ENCODE measurements at places on chromosomes 2 and 18. TPM values are rescaled to one million over a fixed set of nuclear protein-coding genes. Genes with fewer than 3 reads are reported as not detected.

Gene CRYGD
- total RNA-seq: not detected

Gene ELOA2
- total RNA-seq: not detected

Gene PKDCC
- total RNA-seq: 89.0 TPM

Gene CCDC85A
- 6.4 TPM for total RNA-seq

Gene GPBAR1
- 4.0 TPM for total RNA-seq

Gene LIMS2
- total RNA-seq: 81.4 TPM

Gene APOB
- 7.8 TPM for total RNA-seq

Gene FAM117B
- 4.7 TPM for total RNA-seq

GRCh38 chr2:60215386-60215901 is 338.0 kb downstream of the BCL11A start:
- no peak for ATAC-seq

- no peak for ATAC-seq
These were observed 309.8 kb downstream of the ERBB4 start for GRCh38 chr2:212228743-212229171.

- no peak for ATAC-seq
These were observed 105.6 kb upstream of the SALL3 start for GRCh38 chr18:78873926-78874500.

DNA sequence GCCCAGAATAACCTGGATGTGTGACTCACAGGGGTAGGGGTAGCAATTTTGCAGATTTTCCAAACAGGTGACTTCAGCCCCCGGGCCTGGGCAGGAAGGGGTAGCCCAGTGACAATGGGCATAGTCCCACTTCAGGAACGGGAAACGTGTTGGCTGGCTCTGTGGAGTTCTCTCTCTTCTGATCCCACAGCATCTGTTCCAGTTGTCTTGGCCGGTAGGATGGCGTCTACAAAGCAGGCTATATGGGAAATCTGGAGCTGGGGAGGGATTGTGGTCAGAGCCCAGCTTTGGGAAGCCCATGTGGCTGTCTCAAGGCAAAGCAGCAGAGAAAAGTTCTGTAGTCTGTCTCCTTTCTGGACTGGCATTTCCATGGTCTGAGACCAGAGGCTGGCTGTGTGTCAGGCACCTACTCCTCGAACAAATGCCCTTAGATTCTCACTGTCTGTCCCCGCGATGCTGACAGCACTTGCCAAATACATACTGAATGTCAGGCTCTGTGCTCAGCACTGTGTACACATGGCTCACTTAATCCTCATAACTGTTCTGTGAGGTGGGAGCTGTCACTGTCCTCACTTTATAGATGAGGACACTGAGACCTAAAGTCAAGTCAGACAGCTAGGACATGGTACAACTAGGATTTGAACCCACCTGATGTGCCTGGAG is 17.9 kb upstream of the TMEM214 start:
- no peak for ATAC-seq

- ATAC-seq: no peak
These were observed 2.8 kb upstream of the BOK start for GRCh38 chr2:241555711-241556110.

GRCh38 chr2:237858294-237859081 is 935 bp upstream of the RAMP1 start:
- peak; percentile 70 for ATAC-seq

DNA sequence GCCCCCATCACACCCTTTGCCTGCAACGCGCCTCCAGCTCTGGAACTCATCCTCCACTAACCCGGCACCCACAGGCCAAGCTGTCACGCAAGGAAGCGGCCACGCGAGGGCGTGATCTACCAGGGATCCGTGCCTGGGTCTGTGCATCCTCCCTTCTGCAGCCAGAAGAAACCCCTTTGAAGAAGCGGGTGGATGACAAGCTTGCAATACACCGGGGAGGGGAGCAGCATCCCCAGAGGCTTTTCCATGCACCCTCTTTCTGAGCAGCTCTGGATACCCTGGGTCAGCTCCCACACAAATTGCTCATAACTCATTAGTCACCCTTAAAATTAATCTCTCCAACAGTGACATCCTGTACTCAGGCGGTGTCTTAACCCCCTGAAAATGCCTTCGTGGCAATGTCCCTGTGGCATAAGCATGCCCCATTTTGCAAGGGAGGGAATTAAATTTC is 47.6 kb downstream of the PDCL3 start:
- peak; percentile 40 for ATAC-seq

- ATAC-seq: no peak
These were observed 48.0 kb upstream of the ID2 start for GRCh38 chr2:8633735-8634313.

GRCh38 chr18:48790226-48790863 is 160.4 kb downstream of the SMAD7 start:
- ATAC-seq: peak; percentile 70

GRCh38 chr18:12443551-12443950 is 35.8 kb downstream of the PRELID3A start:
- no peak for ATAC-seq

GRCh38 chr2:197286805-197287595 is 23.6 kb downstream of the ANKRD44 start:
- peak; percentile 83 for ATAC-seq

- no peak for ATAC-seq
These were observed 249.8 kb downstream of the NYAP2 start for GRCh38 chr2:225649274-225649673.

- ATAC-seq: no peak
These were observed 155.8 kb upstream of the KLF7 start for GRCh38 chr2:207321514-207321913.

- ATAC-seq: no peak
These were observed 787.9 kb upstream of the FANCL start for GRCh38 chr2:59029058-59029457.

DNA sequence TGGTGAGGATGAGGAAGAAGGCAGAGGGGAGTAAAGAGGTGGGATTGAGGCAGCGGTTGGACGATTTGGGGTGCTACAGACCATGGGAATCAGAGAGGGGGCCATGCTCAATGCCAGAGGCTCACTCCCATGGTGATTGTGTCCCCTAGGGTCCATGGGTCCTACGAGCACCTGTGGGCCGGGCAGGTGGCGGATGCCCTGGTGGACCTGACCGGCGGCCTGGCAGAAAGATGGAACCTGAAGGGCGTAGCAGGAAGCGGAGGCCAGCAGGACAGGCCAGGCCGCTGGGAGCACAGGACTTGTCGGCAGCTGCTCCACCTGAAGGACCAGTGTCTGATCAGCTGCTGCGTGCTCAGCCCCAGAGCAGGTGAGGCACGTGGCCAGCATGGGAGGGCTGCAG is 5.2 kb downstream of the CAPN10 start:
- no peak for ATAC-seq

DNA sequence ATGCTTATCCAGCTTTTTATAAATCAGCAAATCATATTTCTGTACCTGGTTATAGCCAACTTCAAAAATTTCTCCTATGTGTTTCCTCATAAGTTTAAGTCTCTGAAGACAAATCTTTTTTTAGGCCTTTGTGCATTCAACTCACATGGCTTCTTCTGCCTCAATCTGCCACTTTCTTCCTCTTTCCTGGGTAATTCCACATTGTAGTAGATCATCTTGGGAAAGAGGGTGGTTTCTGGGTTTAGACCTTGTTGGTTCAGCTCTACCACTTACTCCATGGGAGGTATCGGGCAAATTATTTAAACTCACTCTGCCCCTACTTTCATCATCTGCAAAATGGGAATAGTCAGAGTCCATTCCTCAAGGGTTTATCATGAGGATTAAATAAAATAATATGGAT is 707.0 kb upstream of the ZEB2 start:
- no peak for ATAC-seq

DNA sequence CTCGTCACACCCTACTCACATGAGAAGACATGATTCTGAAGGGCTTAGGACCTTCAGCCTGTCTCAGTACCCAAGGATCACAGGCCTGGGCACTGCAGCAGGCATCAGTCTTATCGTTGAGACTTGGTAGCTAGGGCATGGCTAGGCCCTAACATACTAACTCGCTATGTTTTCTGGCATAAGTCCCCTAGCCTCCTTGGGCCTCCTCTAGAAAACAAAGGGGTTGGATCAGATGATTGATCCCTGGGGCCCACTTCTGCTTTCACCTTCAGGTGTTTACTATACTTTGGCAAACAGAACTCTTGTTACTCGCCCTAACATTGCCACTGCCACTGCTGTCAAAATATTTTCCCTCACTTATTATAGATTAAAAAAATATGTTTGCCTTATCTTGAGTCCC is 44.2 kb downstream of the VSNL1 start:
- no peak for ATAC-seq

DNA sequence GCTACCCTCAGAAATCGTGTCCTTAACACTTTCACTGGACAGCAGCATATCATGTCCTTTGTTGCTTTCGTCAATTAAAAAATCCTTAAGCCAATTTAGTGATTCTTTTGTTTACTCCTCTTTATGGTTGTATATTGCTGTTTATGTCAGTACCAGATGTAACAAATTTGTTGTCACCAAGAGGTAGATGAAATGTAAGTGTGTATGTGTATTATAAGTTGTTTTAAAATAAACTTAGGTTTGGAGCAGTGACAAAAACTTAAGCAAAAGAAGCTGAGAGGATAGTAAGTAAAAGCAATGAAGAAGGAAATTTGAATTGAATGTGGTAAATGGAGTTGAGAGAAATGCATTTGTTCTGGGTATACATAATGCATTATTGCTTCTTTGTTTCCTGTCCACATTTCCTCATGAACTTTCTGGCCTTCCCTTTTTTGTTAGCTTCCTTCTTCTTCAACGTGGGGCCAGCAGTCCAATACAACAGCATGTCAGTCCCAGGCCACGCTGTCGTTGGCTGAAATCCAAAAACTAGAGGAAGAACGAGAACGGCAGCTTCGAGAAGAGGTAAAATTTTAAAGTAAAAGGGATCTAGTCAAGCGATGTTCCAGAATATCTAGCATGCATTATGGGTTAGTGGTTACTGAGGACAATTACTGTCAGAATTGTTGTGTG is 30.5 kb upstream of the SNORC start:
- no peak for ATAC-seq

DNA sequence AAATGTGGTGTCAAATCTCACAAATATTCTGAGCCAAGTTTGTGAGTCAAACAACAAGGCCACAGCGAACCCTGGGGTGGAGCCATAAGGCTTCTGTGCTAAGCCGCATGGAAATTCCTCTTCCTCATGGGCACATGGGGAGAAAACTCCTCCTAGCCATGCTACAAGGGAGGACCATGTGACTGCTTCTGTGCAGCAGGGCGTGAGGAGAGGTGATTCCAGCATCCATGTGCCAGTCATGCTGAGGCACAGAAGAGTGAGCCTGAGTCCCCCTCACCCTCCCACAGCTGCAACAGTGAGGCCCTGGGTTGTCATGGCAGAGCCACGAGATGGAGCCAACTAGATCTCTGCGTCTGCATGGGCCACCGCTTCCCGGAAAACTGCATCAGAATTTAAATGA is 488.8 kb upstream of the RAB6C start:
- ATAC-seq: no peak

GRCh38 chr2:197152451-197153228 is 157.9 kb downstream of the ANKRD44 start:
- peak; percentile 31 for ATAC-seq

GRCh38 chr18:26438980-26439379 is 109.4 kb downstream of the KCTD1 start:
- no peak for ATAC-seq

Measured in gastroesophageal sphincter (tissue), 4 donors.